Stimulated activated CD4-positive, alpha-beta T cell treated with anti-CD3 and anti-CD28 coated beads, Interleukin-2, amount 100 ng/mL, for 48 hours (primary cell): ENCODE measurements at places on chromosomes 7 and 10.

DNA sequence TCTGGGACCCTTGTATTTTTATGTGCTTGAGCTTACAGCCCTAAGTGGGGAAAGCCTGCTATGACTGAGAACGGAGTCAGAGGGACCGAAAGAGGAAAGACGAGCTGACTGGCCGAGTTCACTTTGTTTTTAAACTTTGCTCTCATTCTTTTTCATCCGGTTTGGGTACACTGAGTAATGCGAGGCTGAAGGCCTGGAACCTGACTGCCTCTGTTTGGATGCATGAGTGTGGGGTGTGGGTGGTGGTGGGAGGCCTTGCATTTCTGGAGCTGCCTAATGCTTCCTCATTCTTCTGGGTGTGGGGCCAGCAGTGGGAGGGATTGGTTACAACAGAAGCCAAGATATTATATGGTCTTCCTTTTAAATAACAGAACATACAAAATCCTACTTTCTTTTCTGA is 155.5 kb downstream of the BUB3 start:
- DNase-seq: no peak

DNA sequence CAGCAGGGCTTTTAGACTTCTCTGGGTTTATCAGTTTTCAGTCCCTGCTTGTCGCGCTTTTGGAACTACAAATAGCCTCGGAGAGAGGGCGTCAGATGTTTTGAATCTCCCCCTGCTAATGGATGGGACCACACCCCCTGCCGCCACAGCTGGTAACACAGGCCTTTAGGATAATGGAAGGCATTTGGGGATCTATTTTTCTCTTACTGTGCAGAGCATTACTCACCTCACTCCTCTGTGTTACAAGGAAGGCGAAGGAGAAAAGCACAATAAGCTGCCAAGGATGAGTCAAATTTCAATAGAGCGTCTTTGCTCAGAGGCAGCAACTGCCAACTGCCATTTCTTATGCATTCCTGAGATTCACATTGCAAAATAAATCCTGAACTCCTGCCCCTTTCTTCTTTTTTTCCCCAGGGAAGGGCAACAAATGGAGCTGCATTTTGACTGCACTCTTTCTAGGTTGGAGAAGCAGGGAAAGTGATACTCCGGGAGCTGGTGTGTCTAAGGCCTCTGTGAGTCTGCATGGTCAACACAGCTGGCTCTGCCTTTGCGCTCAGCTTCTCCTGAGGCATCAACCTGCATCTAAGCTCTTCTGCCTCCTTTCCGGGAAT is 31.5 kb upstream of the SMNDC1 start:
- DNase-seq: no peak

DNA sequence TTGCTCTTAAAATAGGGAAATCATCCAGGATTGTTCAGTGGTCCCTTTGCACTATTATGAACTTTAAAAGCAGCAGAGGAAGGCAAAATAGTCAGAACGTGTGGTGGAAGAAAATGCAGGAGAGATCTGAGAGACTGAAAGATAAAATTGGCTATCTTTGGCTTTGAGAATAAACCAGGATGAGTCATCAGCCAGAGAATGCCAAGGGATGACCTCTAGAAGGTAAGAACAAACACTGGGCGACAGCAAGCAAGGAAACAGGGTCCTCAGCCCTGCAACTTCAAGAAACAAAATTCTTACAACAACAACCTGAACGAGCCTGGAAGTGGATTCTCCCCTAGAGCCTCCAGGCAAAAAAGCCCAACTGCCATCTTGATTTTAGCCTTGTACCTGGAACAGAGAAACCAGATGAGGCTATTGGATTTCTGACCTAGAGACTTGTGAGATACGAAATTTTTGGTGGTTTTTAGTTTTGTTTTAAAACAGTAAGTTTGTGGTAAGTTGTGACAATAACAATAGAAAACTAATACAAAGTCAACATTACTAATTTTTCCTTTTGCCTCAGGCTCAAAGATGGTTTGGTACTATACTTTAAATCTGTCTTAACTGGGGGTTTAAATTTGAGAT is 130.2 kb upstream of the CNTNAP2 start:
- no peak for DNase-seq

DNA sequence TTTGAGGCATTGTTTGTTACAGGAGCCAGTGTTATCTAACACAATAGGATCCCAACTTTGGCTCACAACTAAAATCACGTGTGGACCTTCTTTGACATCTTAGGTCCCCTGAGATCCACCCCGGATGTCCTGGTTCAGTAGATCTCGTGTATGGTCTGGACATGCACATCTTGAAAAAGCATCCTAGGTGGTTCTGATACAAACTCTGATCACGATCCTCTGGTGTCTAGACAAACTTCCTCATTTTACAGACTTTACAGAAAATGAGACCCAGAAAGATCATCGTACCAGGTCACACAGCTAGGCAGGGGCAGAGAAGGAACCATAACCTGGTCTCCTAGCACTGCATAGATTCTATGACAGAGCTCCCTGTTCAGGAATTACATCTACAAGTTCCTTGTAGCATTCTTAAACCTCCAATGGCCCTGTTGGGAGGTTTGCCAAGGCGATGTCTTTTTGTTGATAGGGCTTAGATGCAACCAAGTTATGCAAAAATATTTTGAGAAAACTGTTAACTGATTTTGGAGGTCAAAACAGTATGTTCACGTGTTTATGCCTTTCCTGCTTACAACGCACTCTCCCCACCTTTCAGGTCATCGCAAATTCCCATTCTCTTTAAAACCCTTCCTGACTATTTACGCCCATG is 30.8 kb upstream of the CHST15 start:
- no peak for DNase-seq

DNA sequence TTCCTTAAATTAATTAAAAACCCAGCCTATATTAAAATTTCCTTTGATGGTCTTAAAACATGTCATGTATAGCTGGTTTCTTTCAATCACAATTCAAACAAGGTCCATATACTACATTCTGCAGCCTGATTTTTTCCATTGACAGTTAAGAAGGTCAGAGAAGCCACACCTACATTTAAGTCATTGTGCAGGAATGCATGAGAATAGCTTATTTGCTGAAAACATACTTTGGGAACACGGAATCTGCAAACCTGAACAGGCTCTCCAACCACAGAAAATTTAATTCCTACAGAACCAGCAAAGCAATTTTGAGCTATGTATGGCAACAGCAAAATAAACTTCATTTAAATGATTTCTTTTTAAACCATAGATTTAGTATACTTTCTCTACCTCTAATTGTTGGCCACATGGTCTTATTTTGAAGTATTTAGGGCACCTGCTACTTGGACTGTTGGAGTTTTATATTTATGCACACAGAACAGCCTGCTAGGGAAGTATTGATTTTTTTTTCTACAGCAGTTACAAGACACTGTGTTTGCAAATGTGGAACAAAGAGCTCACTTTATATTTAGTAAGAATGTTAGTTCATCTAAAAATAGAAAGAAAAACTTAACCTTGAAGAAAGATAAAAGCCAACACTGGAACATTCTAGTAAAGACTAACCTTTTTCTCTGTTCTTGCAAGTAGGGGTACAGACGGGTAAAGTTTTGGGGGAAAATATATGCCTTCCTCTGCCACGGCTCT is 240.9 kb upstream of the IMMP2L start:
- no peak for DNase-seq

- DNase-seq: no peak
Observed at GRCh38 chr10:89829887-89830269, 128.5 kb downstream of the KIF20B start.

DNA sequence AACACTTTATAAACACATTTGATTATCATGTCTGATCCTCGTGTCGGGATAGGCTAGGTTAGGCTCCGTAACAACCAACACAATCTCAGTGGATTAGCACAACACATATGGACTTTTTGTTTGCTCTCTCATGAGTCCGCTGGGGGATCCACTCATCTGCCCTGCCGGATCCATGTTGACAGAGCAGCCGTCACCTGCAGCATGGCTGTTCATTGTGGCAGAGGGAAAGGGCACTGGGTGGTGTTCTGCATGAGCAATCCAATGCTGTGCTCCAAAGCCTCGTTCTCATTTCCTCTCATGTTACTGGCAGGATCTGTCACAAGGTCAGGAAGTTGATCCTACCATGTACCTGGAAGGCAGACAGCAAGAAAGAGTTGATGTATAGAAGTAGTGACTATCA is 62.5 kb upstream of the RAPGEF5 start:
- no peak for DNase-seq

GRCh38 chr7:22860784-22861482 is 38.3 kb upstream of the TOMM7 start:
- no peak for DNase-seq

GRCh38 chr7:20214921-20215669 is 2.1 kb downstream of the MACC1 start:
- no peak for DNase-seq

GRCh38 chr7:93147363-93147762 is 822 bp downstream of the SAMD9L start:
- DNase-seq: no peak

DNA sequence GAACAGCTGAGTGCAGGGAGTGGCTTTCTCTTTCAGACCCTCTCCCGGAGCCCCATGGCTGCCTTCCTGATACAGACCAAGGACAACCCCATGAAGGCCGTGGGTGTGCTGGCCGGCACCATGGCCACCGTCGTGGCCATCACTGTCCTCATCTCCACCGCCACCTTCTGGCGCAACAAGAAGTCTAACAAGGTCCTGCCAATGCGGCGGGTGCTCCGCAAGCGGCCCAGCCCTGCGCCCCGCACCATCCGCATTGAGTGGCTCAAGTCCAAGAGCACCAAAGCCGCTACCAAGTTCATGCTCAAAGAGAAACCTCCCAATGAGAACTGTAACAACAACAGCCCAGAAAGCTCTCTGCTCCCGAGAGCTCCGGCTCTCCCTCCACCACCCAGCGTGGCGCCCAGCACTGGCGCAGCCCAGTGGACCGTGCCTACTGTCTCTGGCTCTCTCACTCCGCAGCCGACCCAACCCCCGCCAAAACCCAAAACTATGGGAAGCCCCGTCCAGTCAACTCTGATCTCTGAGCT is 11.2 kb downstream of the LRIT2 start:
- DNase-seq: no peak

- DNase-seq: no peak
Observed at GRCh38 chr10:86261470-86261869, 105.1 kb downstream of the GRID1 start.

GRCh38 chr7:129989466-129989865 is 36.7 kb upstream of the UBE2H start:
- DNase-seq: peak; percentile 52

GRCh38 chr7:6461946-6462550 is 14.3 kb upstream of the DAGLB start:
- no peak for DNase-seq

DNA sequence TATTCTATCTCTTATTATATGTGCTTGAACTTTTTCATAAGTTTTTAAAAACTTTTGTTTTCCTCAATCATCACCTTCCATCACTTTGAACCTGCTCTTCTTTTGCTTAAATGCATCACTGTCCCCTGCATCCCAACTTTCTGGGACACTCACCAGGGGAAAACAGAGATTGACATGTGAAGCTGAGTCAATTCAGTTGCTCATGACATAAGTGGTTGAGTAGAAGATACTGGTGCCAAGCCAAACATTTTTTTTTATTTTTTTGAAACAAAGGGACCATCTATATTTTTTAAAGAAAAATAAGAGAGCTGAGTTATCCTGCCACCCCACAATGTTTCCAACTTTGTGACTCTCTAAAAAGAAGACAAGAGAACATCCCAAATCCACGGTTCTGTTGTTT is 61.8 kb upstream of the AHR start:
- no peak for DNase-seq

GRCh38 chr10:69465457-69466157 is 14.3 kb downstream of the TSPAN15 start:
- no peak for DNase-seq

DNA sequence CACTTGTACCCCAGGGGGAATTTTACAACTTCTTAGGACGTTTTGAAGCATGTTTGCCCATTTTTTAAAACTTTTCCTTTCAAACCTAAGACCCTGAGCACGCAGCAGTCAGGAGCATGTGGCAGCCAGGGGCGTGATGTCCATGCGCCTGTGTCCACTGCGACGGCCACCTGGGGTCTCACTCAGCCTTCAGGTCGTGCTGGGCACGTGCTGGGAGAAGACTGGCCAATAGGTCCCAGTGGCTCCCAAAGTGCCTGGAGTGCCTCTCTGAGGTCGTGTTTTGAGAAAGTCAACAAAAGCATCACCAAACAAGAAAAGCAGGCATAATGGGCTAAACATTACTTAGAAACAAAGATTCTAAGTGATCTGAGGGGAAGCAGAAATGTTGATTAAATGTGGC is 14.8 kb downstream of the LRRC27 start:
- DNase-seq: no peak
